Gastrocnemius medialis (tissue), 4 donors: ENCODE measurements at places on chromosomes 6 and 20.

DNA sequence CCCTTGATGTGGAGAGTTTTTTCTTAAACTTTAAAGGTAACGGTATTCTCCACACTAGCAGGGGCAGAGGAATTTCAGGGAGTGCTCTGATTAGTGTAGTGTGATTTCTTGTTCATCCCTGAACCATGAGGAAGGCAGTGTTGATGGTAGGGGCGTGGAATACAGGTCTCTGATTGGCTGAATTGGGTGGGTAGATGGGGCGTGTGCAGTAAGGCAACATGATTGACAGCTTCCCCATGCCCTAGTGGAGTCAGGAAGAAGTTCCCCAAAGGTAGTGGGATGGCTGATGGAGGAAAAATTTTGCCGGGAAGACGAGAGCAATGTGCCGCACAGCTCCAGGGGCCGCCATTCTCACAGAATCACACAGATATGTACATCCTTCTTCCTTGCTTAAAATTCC, 97.4 kb upstream of the SALL4 start:
- no peak for DNase-seq

DNA sequence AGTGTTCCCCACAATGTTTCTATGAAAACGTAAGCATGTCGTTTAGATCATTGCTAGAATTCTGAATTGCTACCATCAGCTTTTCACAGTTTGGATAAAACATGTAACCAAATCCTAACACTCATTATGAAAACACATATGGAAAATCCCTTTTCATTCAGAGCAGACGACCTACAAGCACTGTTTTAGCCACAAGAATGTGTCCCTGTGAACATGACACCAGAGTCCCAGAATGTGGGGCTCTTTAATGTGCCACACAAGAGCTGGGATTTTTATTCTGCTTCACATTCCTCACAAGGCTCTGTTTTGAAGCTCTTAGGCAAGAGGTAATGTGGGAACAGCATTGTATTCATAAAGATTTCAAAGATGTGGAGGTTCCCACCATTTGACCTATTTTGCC, 141.1 kb upstream of the CITED2 start:
- DNase-seq: no peak

GRCh38 chr6:154931711-154932424, 63.2 kb upstream of the TIAM2 start:
- DNase-seq: no peak

- DNase-seq: no peak
Observed at GRCh38 chr6:94636780-94637385, 940.5 kb upstream of the MANEA start.

DNA sequence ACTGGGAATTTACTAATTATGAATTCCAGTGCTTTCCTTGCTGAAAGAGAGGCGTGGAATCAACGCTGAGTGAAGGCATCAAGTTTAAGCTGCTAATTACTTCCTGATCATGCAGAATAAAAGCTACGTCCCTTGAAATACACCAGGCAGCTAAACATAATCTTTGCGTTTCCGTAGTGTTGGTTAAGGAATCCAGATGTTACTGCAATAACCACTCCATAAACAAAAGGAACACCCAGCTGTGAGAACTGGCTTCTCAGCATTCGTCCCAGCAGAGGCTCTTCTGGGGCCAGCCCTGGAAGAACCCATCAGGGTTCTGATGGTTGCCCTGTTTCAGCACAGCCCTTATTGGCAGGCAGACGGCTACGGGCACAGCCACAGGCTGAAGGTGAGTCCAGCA, 111.4 kb downstream of the CDH26 start:
- DNase-seq: no peak

DNA sequence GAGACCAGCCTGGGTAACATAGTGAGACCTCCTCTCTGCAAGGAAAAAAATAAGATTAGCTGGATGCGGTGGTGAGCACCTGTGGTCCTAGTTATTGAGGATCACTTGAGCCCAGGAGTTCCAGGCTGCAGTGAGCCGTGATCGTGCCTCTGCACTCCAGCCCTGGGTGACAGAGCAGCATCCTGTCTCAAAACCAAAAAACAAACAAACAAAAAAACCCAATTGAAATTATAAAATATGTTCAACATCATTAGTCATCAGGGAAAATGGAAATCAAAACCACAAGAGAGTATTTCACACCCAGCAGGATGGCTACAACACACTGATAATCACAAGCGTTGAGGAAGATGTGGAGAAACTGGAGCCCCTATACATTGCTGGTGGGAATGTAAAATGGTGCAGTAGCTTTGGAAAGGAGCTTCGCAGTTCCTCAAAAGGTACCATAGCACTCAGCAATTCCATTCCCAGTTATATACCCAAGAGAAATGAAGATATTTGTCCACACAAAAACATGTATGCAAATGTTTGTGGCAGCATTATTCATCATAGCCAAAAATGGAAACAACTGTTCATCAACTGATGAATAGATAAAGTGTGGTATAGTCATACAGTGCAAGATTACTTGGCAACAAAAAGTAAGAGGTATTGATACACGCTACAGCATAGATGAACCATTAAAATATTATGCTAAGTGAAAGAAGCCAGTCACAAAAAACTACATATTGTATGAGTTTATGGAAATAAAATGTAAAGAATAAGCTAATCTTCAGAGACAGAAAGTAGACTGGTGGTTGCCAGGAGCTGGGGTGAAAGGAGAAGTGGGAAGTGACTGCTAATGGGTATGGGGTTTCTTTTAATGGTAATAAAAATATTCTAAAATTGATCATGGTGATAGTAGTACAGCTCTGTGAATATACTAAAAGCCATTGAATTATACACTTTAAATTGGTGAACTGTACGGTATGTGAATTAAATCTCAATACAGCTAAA, 38.7 kb upstream of the RIPOR2 start:
- no peak for DNase-seq

DNA sequence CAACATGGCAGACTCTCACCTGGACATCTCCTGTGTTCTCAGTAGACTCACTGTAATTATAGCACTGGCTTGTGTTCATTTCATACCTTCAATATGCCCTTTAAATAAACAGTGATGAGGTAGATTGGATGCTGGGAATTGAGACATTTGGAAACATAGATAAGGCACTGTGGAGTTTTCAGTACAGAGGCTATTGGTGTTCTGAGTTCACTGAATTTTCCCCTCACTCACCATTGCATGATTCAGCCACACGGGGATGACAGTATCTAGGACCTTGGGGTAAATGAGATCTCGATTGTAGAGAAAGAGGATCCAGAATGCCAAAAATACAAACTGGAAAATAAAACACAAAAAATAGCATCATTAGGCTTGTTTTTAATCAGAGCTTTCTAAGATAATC, 12.6 kb downstream of the ADTRP start:
- DNase-seq: no peak
